Stimulated activated CD4-positive, alpha-beta T cell treated with anti-CD3 and anti-CD28 coated beads, Interleukin-2, amount 100 ng/mL, for 48 hours (primary cell): ENCODE measurements at places on chromosomes 5 and 9.

DNA sequence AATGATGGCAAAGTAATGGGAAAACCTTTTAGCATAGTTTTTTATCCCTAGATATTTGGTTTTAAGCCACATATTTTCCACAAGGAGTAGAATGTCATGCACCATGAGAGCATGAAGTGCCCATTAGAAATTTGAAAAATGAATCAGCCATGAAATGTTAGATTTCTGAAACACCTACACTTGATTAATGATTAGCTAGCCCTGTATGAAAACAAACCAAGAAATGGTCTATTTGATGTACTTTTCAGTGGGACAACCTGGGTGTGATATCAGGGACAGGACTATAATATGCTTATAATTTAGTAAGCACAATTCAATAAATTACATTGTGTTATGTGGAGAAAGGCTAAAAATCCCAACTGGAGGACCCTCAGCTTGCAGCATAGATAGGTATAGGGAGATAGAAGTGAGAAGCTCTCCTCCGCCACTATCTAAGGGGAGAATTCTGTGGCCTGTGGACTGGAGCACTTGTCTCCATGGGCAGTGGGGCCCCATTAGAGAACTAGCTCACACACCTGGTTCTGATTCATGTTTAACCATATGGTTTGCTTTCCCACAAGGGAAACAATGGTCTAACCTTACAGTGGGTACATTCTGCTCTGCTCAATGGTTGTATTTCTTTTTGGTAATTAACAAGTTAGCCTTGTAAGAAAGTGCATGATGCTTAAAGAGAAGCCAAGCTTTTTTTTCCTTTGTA lies 35.2 kb downstream of the NUP214 start:
- no peak for DNase-seq

- DNase-seq, result no peak
These were observed 12.6 kb downstream of the FAM78A start for GRCh38 chr9:131263701-131264100.

DNA sequence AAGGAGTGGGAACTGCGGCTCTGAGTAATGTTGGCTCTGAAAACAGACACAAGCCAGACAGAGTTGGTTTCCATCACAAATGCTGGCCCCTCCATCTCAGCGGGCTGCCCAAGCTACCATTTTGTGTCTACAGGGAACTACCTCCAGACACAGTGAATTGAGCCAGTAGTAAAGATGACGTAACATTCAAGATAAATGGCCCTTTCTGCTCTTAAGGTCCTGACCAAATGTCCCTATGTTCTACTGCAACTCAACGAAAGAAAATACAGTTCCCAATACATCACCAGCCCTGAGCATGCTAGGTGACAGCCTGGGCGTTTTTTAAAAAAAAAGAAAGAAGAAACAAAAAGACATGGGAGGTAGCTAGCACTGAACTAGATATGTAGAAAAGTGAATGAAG lies 227.8 kb upstream of the RASEF start:
- no peak for DNase-seq

DNA sequence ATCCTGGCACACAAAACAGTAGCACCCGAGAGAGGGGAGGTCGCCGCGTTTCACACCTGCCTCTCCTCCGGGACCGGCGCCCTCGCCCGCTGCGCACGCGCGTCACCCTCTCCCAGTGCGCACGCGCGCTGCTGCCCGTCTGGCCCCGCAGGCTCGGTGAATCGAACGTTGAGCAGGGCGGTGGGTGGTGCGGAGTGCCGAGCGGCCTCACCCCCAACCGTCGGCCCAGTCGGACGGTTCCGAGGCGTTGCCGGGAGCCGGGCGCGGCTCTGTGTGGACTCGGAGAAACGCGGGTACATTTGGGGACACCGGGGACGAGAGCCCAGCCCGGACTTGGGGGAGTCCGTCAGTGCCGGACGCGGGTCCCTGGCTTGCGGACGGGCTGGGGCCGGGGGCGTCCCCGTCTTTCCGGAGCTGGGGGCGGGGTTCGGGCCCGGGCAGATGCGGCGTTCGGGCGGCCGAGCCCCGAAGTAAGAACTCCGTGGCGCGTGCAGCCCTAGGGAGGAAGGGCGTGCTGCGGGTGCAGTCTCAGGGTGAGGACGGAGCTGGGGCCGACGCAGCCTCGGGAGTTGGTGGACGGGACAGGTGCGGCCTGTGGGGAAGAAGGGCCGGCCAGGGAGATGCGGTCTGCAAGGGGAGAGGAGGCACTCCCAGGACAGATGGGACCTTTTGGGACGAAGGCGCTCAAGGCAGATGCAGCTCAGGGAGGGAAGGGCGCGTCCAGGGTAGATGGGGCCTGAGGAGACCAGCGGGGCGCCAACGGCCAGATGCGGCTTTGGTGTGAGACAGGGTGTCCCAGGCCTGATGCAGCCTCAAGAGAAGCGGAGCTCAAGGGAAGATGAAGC lies at the start of gene POMT1:
TSS of gene POMT1 (plus strand) at position 138 of the 845 bp plus-strand sequence. CDS start 1,301 bp downstream, outside the sequence.
- peak; percentile 80 for DNase-seq

GRCh38 chr5:135458921-135459331 lies 6.8 kb upstream of the TIFAB start:
- DNase-seq, result no peak

DNA sequence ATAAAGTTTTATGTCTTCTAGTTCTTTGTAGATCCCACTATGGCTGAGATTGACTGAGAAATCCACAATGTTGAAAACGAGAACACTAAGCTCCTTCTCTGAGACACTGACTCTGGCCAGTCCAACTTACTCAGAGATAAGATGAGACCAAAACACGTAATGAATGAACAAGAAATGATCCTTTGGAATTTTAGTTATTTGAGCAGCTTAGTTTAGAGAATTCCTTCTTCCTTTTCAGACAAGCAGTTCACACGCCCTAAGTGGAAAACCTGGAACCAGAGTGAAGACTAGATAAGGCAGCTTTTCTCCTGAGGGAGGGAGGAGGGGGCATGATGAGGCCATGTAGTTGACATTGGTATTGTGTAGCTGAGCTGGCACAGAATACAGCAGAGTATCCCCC lies 139.6 kb downstream of the GABRB2 start:
- no peak for DNase-seq

DNA sequence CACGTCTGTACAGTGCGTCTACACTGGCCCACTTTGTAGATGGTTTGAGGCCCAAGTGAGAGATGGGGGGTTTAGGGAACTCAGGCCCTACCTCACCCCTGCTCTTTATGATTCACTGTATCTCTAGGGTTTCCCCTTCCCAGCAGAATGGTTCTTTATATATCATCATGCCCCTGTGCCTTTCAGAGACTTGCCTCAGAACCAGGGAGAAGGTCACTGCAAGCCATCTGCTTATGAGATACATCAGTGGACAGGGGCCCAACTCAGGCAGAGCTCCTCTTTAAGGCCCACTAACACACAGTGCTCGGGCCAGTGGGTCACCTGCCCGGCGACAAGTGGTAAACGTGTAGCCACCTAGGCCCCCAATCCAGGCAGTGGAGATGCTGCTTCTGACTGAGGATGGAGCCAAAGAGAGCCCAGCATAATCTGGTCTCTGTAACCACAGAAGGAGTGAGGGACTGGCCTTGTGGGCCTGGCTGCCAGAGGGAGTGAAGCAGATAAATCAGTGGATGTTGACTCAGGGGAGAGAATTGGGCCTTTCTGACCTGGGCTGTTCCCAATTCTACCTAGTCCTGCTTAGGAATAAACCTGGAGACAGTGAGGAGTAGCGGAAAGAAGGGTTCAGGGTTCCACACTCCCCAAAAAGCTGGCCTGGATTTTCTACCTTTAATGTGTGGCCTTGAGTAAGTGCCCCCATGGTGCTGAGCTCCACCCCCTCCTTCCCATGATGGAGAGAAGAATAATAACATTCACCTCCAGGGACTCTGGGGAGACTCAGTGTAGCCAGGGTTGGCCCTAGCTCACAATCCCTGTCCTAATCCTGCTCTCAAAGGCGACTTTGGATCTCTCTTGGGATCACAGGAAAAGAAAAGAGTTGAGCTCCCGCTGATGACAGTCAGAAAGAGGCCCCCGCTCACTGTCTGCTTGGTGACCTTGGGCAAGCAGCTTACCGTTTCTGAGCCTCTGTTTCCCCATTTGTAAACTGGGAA lies 2.8 kb upstream of the DUSP1 start:
- DNase-seq, result no peak

DNA sequence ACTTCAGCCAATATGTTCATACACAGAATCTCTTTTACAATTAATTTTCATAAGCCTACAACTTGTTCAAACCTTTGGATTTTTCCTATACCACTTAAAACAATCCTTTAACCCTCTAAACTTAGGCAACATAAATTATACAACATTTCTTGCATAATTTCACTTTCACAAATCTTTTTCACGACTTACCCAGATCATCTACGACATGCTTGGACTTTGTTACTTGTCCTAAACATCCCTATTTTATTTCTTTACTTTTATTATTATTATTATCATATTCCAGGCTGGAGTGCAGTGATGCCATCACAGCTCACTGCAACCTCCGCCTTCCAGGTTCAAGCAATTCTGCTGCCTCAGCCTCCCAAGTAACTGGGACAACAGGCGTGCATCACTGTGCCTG lies 68.0 kb downstream of the CACNA1B start:
- no peak for DNase-seq

DNA sequence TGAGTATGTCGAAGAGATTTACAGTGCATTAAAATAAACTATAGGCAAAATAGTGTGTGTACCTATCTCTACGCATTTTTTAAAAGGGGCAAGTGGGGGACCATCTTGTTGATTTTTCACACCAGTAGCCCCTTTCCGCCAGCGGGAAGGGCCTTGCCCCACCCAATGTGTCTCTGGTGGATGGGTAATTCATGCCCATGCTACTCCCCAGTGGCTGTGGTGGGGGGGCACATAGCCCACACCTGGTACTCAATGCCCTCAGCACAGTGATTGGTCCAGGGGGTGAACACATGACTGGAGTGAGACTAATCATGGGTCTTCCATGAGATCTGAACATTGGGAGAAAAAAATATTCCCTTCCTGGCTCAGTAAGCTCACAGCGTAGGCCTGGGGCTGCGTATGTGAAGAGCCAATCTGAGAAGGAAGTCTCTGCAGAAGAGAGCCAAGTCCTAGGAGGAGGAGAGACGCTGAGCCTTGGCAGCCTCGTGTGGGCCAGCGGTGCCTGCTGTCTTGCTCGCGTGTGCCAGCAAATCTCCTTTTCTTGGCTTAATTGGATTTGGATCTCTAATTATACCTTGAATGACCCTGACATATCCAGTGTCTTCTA lies 103.4 kb downstream of the ADAMTS2 start:
- DNase-seq, result no peak

GRCh38 chr5:175685701-175686350 lies 28.0 kb downstream of the HRH2 start:
- DNase-seq, result no peak

- no peak for DNase-seq
These were observed 56.1 kb downstream of the ITGA2 start for GRCh38 chr5:53045263-53045662.

DNA sequence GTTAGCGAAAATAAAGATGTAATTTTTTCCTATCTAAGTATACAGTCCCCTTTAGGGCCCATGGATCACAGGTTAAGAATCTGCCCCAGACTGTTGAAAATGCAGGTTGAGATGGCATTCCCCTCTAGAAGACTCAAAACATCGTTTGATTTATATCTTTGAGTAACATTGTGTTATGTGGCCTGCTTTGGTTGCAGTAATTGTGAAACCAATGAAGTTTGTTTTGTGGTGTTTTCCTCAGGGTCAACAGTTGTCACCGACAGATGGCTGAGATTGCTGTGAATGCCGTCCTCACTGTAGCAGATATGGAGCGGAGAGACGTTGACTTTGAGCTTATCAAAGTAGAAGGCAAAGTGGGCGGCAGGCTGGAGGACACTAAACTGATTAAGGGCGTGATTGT lies 7.8 kb downstream of the CCT5 start:
- no peak for DNase-seq

DNA sequence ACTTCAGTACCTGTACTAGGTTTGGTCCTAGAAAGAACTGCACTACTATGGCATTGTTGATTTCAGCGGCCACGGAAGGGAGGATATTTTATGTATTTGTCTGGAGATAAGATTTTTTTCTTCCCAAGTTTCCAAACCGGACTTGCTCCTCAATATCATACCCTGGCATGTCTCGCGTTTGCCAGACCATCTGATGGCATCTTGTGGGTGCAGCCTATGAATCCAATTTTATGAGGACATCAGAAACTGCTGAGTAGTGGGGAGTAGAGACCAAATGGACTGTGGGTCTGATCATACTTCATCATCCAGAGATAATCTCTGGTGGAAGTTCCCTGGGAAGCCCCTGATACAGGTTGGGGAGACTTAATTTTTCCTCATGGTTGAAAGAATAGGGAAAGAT lies 716.1 kb upstream of the WWC1 start:
- no peak for DNase-seq

- no peak for DNase-seq
These were observed 15.0 kb downstream of the FANCC start for GRCh38 chr9:95302479-95302878.

- DNase-seq, result no peak
These were observed 23.6 kb upstream of the SLC6A3 start for GRCh38 chr5:1468629-1469527.

DNA sequence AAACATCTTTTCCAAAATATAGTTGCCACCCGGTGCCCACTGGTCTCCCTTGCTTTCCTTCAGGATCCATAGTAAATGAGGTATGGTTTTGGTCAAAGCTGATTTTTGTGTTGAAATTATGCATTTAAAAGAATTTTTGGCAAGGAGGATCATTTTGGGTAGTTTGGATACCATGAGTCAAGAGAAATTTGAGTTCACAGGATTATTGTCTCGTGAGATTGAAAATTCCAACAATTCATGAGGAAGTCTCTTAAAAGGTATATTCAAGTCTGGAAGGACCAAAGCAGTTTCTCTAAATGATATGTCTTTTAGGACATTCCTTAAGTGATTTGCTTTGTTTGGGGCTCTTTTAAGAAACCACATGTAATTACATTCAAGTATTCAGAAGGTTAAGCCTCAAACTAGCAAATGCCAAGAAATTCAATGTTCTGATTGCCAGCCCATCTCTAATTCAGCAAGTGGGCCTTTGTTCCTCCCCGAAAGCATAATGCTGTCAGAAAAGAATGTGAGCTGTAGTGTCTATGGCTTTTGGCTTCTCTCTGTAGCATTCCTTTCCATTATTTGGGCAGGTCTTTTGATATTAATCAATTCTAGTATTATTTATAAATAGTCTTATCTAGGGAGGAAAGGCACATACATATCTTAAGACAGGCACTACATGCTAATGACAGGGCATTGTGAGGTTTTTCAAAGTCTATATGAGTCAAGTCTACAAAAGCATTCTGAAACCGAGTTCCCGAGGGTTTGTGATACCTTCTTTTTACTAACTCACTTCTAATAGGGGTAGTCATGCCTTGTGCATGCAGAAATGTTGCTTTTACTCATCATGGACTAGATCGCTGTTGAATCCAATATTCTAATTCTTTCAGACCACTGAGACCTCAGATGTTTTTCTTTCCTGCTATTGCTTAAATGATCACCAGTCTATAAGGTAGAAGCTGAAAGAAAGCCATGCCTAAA lies 453.9 kb downstream of the ENC1 start:
- no peak for DNase-seq

- no peak for DNase-seq
These were observed 20.3 kb downstream of the MED27 start for GRCh38 chr9:132059361-132059760.

- no peak for DNase-seq
These were observed 24.3 kb upstream of the FAT2 start for GRCh38 chr5:151615431-151615830.

GRCh38 chr5:132309679-132310078 lies 15.5 kb downstream of the SLC22A4 start:
- no peak for DNase-seq
